Activated T-cell treated with anti-CD3 and anti-CD28 coated beads, Interleukin-2, amount 50 U/mL, for 1 hour (primary cell): ENCODE measurements at places on chromosomes 2 and 18.

DNA sequence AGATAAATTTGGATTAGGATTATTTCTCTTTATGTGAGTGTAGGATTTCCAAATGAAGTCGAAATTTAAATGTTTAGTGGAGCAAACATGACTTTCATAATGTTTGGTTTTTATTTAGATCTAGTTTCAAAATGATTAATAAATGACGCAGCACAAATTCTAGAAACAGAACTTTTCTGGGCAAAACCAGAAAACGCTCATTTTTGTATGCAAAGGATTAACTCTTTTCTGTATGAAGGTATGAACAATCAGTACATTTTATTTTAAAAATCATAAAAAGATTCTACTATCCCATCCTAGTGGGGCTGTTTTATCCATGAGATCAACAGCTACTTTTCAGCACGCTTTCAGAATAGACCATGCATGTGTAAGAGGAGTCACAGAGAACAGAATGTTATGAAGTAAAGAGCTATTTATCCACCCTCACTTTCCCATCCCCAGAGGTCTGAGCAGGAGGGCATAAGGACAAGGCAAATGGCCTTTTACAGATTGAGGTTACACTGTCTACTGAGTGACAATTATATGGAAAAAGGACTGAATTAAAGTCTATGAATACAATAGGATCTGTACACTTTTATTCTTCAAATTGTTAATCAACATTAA, 270.8 kb downstream of the ZEB2 start:
- no peak for DNase-seq

GRCh38 chr2:50535971-50536759, 495.8 kb downstream of the NRXN1 start:
- DNase-seq: no peak

DNA sequence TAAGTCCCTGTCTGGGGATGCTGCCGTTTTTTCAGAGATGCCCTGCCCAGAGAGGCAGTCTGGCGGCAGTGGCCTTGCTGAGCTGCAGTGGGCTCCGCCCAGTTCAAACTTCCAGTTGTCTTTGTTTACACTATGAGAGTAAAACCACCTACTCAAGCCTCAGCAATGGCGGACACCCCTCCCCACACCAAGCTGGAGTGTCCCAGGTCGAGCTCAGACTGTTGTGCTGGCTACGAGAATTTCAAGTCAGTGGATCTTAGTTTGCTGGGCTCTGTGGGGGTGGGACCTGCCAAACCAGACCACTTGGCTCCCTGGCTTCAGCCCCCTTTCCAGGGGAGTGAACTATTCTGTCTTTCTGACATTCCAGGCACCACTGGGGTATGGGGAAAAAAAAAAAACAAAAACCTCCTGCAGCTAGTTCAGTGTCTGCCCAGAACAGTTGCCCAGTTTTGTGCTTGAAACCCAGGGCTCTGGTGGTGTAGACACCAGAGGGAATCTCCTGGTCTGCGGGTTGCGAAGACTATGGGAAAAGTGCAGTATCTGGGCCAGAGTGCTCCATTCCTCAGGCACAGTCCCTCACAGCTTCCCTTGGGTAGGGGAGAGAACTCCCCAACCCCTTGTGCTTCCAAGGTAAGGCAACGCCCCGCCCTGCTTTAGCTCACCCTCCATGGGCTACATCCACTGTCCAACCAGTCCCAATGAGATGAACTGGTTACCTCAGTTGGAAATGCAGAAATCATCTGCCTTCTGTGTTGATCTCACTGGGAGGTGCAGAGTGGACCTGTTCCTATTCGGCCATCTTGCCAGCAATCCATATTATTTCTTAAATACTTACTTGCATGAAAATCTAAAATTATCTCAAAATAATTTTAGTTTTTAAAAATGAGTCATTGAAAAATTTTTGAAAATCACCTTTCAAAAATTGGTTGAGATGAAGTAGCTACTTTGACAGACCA, 338.0 kb downstream of the OSR1 start:
- DNase-seq: no peak

DNA sequence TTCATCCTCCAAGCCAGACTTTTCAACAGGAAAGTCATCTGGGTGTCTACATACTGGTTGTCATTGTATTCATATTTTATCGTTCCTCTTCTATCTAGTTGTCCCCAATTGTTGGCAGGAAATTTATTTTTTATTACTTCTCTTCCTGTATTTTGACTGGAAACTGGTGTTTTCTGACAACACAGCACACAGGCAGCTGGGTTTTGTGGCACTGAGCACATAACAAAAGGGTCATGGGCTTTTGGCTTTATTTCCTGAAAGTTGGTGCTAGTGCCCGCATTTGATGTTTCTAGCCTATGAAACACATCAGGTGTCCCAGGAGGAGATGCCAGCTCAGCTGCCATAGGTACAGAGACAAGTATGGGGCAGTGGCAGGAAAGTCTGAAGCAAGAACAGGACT, 126.4 kb downstream of the TMEM17 start:
- DNase-seq: no peak

- peak; percentile 26 for DNase-seq
Measured at GRCh38 chr2:43605079-43605655, 9.3 kb upstream of the THADA start.

DNA sequence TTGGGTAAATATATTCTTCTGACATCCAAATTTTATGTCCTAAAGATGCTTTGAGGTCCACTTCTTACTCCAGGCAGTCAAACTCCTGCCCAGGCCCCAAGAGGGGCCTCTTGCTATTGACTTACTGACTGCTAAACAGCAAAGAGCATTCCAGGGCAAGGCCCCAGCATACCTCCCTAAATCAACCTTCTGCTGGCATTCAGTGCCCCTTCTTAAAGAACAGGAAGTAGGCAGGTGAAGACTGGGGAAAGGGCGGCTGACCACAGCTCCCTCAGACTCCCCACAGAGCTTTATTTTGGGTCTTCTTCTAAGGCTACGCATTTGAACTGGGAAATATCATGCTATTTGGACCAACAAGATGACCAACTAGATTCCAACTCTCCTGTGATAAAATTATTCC, 68.9 kb downstream of the USP40 start:
- DNase-seq: no peak

GRCh38 chr2:25025229-25026007, 16.5 kb upstream of the EFR3B start:
- no peak for DNase-seq

GRCh38 chr2:107376909-107377308, 449.8 kb upstream of the RGPD4 start:
- no peak for DNase-seq

DNA sequence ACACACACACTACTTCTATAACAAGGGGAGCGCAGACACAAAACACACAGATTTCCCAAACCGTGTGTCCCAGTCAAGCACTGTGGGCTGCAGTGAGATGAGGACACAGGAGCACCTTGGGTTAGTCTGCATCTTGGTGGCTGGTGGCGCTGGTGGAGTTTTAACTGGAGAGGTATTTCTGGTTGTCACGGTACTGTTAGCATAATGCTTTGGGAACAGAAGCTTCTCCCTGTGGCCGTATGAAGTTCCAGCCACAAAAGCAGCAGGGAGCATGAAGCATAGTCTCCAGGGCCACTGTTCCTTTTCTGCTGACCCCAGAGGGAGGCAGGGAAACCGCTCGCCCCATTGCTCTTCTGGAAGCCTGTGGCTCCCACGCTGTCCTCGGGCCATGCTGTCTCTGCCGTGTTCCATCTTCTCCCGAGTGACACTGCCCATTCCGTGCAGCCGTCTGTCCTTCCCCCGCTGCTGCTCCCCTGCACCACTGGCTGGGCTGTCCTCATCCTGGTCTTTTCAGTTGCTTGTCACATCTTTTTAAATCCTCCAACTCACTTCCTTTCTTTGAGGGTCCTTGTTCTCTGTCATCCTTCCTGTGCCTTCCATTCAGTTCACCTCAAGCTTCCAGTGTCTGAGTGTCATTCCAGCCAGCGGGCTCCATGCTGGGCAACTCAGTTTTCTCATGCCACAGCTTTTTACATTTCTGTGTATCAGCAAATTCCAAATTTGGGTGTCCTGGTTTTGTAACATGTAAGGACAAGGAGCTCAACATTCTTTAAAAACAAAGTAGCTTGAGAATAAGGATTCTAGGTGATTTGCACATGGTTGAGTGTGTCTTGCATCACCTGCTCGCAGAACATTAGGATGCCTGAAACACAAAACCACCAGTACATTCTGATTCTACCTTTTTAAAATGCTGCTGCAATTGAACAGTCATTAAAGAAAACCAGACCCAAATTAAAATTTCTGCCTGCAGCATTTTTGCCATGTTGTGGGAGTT, 125.0 kb downstream of the MTCL1 start:
- no peak for DNase-seq

DNA sequence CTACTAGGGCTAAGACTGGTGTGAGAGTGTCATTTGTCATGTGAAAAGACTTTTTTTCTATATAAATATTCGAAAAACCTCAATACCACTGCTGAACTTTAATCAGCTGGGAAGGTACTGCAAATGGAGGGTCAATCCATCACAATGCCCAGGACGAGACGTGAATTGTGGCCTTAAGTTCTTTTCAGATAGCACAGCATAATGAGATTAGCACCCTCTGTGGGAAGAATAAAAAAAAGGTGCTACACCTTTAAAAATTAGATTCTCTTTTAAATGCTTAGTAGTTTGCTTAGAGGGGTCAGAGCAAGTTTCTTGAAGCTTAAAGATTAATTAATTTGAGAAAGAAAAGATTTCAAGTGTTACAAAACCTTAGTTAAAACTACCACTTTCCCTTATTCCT, 5.6 kb downstream of the LRRTM1 start:
- no peak for DNase-seq

- no peak for DNase-seq
Measured at GRCh38 chr2:218228366-218229090, 11.5 kb downstream of the ARPC2 start.

DNA sequence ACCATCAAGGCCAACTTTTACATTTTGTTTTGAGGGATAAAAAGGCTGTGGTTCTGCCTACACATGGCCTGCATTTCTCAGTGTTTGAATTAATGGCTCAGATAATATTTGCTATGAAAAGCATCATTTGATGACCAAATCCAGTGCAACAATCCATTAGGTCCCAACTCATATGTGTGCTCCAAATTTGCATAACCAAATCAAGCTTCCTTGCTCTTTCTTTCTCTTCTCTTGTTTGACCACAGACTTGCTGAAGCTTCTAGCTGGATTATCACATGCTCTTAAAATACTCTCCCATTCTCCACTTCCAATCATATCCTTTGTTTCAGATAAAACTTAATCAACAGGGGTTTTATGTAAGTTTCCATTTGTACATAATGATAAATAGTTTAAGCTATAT, 147.0 kb downstream of the TCF4 start:
- no peak for DNase-seq

DNA sequence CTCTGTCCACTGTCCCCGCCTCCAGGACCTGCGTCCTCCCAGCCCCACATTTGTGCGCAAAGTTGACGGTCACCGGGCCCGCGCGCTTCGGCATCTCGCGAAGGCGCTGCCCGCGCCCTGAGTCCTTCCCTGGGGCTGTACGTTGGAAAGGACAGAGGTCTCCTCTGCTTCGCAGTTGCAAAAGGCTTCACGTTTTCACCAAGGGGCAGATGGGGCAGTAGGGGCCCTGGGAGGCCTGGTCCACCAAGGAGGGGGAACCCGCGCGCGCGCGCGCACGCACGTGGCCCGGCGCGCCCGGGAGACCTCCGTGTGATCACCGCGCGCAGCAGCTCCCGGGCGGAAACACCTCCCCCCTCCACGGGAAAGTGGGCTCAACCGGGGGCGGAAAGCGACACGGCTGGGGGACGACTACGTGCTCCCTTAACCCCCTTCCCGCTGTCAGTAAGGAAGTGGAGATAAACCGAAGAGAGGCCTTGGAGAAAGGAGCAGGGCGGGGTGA, 21.9 kb downstream of the TEX44 start:
- DNase-seq: no peak

DNA sequence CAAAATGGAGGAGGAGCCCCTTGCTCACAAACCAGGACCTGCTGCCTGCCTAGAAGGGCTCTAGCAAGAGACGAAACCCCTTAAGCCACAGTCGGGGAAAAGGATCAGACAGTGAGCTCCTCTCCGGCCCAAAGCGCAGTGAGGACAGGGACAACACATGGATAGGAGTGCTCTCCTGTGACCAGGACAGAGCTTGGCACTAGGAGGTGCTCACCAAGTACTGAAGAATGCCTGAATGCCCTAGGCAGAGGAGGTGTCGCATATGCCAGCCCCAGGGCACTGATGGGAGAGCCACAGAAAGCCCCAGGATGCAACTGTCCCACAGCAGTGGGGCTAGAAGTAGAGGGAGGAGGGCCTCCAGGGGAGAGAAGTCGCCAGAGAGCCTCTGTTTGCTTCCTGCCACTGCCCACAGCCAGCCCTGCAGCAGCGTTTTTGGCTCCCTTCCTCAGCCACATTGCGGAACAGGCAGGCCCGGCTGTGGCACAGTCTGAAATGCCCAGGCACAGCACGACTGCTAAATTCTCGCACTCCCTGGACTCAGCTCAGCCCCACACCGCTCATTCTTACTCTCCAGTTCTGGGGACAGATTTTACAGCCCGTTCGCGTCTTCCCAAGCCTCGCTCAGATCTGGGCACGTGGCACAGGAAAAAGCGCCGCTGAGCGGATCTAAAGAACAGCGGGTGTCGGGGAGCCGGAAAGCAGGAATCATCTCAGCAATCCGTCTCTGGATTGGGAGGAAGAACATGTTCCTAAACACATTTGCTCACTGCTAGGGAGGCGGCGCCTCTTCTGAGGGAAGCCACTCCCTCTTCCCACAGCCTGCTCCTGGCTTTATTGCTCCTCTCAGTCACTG, 98.7 kb upstream of the POU3F3 start:
- DNase-seq: no peak

DNA sequence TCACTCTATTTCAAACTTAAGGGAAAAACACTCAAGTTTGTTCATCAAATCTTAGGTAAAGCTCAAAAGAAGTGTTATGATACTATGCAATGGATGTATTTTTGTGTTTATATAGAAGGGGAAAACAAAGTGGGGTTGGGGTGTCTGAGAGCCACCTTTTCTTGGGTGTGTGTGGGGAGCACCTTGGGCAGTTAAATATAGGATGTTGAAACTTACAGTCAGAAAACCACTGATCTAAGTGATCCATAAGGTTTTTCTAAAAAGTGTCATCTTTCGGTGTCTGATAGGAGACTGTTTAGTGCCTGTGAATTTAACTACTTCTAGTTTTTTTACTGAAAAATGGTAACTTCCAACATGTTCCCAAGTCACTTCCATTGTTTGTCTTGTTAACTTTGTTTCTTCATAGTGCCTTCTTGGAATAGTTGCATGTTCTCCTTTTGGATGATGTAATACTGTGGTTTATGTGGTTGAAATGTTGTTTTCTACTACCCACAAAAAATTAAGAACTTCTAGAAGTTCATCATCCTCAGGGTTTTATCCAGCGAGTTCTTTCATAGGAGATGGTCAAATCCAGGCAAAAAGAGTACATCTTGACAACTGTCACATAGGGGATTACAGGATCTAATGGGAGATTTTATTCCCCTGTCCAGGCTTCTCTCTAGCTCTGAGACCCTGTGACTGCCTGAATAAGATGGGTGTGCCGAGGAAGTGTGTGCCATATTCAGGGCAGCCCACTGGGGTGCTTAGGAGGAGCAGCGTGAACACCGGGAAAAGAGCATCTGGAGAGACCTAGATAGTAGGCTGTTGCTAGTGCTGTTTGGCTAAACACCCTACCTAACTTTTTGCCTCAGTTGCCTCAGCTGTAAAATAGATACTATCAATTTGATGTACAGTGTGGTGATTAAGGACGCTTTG, 46.2 kb downstream of the CAB39 start:
- no peak for DNase-seq
